ENCODE measurements at places on chromosomes 6 and 20. TPM values are rescaled to one million over a fixed set of nuclear protein-coding genes. Genes with fewer than 3 reads are reported as not detected.

Gene SCRT2
- not detected for total RNA-seq

Gene DEFB116
- not detected for total RNA-seq

Gene DEFB129
- not detected for total RNA-seq

Gene SLC32A1
- total RNA-seq, result 1.3 TPM

Gene ZGPAT
- total RNA-seq, result 16.8 TPM

Gene DNAH8
- total RNA-seq, result 1.3 TPM

Gene ADAT2
- 5.9 TPM for total RNA-seq

Gene MLIP
- 5.0 TPM for total RNA-seq

Gene JPH2
- 22.8 TPM for total RNA-seq

Gene CCN6
- 1.1 TPM for total RNA-seq

Gene PEX6
- total RNA-seq, result 30.1 TPM

Gene HUS1B
- 3.0 TPM for total RNA-seq

Gene FERMT1
- 5.4 TPM for total RNA-seq

Gene C6orf58
- not detected for total RNA-seq

Gene ARFGEF3
- 8.1 TPM for total RNA-seq

Gene RAE1
- total RNA-seq, result 37.9 TPM

Gene CDH4
- 4.8 TPM for total RNA-seq

Gene BMP6
- total RNA-seq, result 8.6 TPM

Gene RAET1L
- total RNA-seq, result not detected

Gene TGM2
- total RNA-seq, result 57.3 TPM

Gene ANGPT4
- total RNA-seq, result 0.12 TPM

Gene BPIFA1
- not detected for total RNA-seq

Gene HLA-C
- 125 TPM for total RNA-seq

Gene LIME1
- total RNA-seq, result 7.5 TPM

Gene C4A
- total RNA-seq, result 48.4 TPM

Gene FKBP1C
- not detected for total RNA-seq

Gene FAM162B
- total RNA-seq, result 13.5 TPM

Gene HLA-DQA1
- total RNA-seq, result 4.4 TPM

Gene PPP1R3G
- total RNA-seq, result 5.0 TPM

Gene RIPPLY2
- total RNA-seq, result not detected

Gene STMN3
- 20.6 TPM for total RNA-seq

Gene FAM229B
- total RNA-seq, result 17.9 TPM

Gene KIAA1755
- total RNA-seq, result 4.2 TPM

Gene SGK2
- total RNA-seq, result 40.2 TPM

Gene ATP6V1G2
- total RNA-seq, result 2.2 TPM

Gene BTN3A1
- total RNA-seq, result 31.0 TPM

Gene GJA1
- total RNA-seq, result 45.8 TPM

Gene LRRC73
- 1.6 TPM for total RNA-seq

Gene MYCT1
- 15.0 TPM for total RNA-seq

Gene IL17A
- not detected for total RNA-seq

Gene STXBP5
- total RNA-seq, result 21.8 TPM

Gene MLN
- total RNA-seq, result 0.53 TPM

Gene ZBTB46
- 26.4 TPM for total RNA-seq

Gene GHRH
- not detected for total RNA-seq

Gene AP5S1
- 19.1 TPM for total RNA-seq

Gene GLP1R
- total RNA-seq, result 0.82 TPM
